T-helper 2 cell (primary cell): ENCODE measurements at places on chromosomes 1 and 21.

GRCh38 chr1:233491953-233492620 is 121.8 kb upstream of the KCNK1 start:
- DNase-seq: no peak

DNA sequence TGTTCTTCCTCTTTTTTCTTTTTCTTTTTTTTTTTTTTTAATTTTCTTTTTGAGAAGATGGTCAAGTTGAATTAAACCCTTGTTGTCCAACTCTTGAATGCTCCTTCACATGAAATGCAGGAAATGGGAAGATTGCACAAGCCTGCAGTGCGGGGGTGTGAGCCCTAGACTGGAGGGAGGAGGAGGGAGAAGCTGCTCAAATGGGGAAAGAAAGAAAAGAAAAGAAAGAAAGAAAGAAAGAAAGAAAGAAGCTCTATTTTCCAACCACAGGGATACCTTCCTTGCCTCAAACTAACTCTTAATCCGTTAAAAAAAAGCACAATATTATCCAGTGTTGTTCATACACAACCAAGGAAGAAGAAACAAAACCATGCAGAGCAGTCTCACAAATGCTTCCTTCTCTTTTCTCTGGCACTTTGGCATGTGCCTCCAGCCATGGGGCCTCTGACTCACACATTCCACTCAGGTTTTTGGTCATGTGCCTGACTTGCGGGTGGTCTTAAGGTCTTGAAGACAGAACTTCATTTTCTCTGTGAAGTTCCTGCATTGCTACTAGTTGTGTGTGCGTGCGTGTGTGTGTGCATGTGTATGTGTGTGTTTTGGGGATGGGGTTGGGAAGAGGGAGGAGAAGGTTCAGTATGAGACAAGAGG is 276.1 kb downstream of the RPS6KC1 start:
- no peak for DNase-seq

DNA sequence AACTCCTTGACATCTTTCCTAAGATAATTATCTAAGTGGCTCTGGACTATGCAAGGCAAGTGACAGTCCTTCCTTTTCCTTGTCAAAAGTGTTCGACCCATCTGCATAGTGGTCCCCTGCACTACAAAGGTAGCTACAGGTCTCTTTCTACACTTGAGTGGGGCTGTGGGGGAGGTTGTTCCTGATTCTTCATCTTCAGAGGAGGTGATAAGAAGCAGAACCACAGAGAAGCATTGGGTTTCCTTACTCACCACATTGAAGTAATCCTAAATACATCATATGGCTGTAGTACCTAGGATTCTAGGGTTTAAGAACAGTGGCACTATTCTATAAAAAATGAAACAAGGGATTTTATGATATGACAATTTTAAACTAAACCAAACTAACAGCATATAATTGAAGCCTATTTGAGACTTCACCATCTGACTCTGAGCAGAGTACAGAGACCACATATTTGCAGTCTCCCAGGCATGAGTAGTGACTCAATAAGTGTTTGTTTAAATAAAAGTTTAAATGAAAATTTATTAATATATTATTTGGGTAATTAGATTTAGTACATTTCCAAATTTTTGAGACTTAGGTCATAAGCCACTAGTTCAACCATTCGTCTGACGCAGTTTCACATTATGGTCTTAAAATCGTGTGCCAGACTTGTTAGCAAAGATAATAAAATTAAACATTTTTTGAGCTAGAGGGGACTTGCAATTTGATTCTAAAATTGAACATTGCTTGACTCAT is 54.9 kb upstream of the NEK7 start:
- no peak for DNase-seq

- DNase-seq: no peak
Observed at GRCh38 chr1:93613898-93614297, 67.7 kb downstream of the BCAR3 start.

DNA sequence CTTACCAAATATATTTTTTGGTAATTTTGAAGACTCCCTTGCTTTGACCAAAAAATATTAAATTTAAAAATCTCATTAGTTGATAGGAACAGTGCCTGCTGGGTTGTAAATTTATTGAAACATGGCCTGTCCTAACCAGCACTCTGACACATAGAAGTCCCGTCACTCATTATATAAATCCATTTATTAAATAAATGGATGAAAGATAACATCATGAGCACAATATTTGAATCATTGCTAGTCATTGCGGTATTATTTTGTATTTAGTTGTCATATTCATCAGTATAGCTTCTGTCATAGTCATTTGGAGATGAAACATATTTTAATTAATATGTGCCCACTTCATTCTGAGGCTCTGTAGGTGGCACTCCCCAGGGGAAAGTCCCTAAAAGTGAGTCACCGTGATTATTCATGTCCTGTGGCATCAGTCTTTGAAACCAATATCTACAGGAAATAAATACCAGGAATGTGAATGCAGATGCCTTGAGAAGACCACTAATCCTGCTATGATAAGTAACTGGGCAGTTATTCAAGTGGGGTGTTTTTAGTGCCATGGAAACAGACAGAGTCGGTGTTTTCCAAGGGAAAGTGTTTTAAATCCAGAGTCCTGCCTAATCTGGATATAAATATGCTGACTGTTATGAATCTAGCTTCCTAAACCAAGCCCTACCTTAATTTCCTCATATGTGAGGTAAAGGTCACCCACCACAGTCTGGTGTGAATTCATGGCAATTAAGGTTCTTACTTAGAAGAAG is 302.0 kb downstream of the DUSP10 start:
- no peak for DNase-seq

DNA sequence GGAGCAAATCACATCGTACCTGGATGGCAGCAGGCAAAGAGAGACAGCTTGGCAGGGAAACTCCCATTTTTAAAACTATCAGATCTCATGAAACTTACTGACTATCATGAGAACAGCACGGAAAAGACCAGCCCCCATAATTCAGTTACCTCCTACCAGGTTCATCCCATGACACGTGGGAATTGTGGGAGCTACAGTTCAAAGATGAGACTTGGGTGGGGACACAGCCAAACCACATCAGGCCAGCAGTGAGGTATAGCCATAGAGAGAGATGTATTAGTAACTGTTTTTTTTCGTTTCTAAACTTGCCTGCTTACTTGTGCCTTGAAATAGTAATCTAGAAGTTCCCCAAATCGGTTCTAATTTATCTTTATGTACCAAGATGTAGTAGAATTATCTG is 48.9 kb downstream of the AK4 start:
- no peak for DNase-seq

- no peak for DNase-seq
Observed at GRCh38 chr1:36175137-36176095, 19.5 kb downstream of the MAP7D1 start.

DNA sequence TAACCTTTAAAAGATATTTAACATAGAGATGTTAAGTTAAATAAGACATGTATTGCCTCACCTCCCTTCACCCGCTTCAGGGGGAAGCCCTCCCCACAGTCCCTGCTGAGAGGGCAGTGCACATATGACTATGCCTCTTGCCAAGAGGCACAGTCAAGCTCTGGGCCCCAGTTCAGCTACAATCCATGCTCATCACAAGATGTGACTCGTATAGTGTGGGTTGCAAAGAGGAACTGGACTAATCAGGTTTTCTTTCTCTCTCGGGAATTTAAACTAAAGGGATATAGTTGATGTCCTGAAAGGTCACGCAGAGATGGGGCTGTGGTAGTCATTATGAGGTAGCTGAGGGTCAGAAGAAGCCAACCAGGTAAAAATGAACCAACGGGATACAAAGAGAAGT is 35.6 kb downstream of the LYST start:
- DNase-seq: no peak

DNA sequence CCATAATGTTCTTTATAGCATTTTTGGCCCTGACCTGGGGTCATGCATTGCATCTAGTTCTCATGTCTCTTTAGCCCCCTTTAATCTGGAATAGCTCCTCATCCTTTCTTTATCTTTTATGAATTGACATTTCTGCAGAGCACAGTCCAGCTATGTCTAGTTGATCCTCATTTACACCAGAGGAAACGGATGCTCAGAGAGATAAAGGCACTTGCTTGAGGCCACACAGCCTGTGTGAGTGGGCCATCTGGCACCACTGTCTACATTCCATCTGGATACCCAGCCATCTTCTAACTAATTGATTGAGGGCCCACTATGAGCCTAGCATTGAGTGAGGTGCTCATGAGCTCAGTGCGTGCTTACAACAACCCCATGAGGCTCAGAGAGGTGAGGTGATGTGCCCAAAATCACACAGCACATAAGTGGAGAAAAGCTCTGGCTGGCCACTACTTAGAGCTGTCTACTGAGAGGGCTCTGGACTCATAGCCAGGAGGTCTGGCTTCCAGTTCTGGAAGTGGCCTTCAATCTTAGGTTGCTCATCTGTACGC is 3.5 kb downstream of the HPCA start:
- DNase-seq: no peak

DNA sequence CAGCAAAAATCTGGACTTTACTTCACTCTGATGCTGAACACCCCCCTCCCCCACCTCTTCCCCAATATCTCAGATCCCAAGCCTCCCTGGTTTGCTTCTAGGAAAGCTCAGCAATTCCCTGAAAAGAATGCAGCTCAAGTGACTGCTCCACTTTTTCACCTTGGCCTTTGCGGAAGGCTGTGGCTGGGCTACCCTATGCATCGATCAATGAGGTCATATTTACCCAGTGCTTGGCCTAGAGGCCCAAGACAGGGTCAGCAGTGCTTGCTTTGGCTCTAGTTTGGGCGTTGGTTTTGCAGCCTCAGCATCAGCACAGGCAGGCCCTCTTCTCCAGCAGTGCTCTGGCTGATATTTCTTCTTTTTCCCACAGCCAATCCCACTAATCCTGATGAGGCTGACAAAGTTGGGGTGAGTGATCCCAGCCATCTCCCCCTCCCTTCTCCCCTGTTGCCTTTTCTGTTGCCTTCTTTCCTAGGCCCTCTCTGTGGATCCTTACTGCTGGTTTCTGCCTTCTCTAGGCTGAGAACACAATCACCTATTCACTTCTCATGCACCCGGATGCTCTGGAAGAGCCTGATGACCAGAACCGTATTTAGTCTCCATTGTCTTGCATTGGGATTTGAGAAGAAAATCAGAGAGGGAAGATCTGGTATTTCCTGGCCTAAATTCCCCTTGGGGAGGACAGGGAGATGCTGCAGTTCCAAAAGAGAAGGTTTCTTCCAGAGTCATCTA is 14.2 kb downstream of the FCGR2B start:
- DNase-seq: no peak

- no peak for DNase-seq
Observed at GRCh38 chr21:45330851-45331261, 43.2 kb upstream of the POFUT2 start.
